Melanocyte of skin (primary cell): ENCODE measurements at places on chromosomes 16 and 17. TPM values are rescaled to one million over a fixed set of nuclear protein-coding genes. Genes with fewer than 3 reads are reported as not detected.

BCAR1 gene
- total RNA-seq = 36.5 and 36.7 TPM in 2 replicates

PNMT gene
- not detected in 2 replicates for total RNA-seq

ITGAE gene
- total RNA-seq = 10.0 and 24.4 TPM in 2 replicates

SLC16A6 gene
- 720 and 789 TPM in 2 replicates for total RNA-seq

SLC13A2 gene
- total RNA-seq = not detected in 2 replicates

CSH2 gene
- not detected in 2 replicates for total RNA-seq

AHSP gene
- not detected in 2 replicates for total RNA-seq

DHRS7C gene
- total RNA-seq = not detected in 2 replicates

TMEM238L gene
- total RNA-seq = not detected in 2 replicates

RCVRN gene
- total RNA-seq = 0.34 and 0.36 TPM in 2 replicates

TEX19 gene
- 0.33 TPM in 1 of 2 replicates, not detected in the other for total RNA-seq

DPEP3 gene
- not detected in 2 replicates for total RNA-seq

AARS1 gene
- total RNA-seq = 83.9 and 102 TPM in 2 replicates

NOMO2 gene
- total RNA-seq = 69.9 and 131 TPM in 2 replicates

HASPIN gene
- 6.5 and 7.6 TPM in 2 replicates for total RNA-seq

PRSS21 gene
- total RNA-seq = not detected in 2 replicates

MYH1 gene
- total RNA-seq = not detected in 2 replicates

B3GNT9 gene
- total RNA-seq = 9.8 and 14.8 TPM in 2 replicates
